Hippocampal formation (tissue), 2 donors: ENCODE measurements at places on chromosomes 7 and 10.
A peak's percentile ranks its signal among the peaks of the same experiment; 100 is the strongest.

DNA sequence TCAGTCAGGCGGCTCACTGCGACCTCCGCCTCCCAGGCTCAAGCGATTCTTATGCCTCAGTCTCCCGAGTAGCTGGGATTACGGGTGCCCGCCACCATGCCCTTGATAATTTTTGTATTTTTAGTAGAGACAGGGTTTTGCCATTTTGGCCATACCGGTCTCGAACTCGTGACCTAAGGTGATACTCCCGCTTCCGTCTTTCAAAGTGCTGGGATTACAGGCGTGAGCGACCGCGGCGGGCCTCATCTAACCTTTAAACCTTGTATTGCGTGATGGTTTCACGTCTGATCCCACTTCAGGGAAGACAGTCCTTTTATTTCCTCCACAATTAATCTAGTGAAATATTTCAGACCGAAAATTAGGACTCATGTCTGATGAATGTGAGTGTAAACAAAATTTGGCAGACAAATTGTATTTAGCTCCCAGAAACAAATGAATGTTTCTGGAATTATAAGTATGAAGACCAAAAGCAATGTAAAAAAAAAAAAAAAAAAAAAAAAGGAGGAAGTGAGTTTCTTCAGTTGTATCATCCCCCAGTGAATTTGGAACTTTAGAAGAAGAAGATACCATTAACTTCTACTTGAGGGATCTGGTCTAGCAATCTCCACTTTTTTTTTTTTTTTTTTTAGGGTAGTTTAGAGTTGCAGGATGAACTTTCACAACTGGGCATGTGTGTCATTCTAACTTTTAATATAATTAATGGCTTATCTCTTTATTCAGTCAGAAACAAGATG, 1.6 kb downstream of the NUP42 start:
- DNase-seq: no peak

DNA sequence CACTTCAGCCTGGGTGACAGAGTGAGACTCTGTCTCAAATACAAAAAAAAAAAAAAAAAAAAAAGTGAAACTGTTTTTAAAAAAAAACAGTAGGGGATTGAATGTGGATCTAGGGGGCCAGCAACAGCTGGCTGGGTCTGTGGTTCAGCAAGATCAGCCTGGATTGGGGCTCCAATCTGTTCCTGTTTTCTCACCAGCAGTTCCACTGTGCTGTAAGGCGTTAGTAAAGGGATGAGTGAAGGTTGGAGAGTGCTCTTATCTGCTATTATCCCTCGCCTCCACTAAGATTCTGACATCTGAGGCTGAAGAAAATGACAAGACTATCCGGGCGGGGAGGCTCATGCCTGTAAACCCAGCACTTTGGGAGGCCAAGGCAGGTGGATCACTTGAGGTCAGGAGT, 41.6 kb upstream of the GTF2IRD1 start:
- DNase-seq: no peak

DNA sequence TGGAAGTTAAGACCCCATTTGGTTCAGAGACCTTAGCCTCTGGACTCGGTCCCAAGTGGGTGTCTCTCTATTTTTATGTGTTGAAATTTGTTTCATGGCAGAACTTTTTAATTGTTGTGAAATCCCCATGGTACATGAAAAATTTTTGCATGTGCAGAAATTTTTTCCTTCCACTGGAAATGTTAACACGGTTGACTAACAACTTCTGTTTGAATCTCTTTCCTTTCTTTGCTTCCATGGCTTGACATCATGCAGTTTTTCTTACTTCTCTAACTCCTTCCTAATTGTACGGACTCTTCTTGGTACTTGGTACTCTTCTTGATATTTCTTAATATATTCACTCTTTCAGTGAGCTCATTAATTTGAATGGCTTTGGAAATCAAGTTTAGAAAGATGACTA, 18.3 kb downstream of the MDFIC start:
- no peak for DNase-seq

- DNase-seq: no peak
Observed at GRCh38 chr7:152867502-152867874, 107.9 kb downstream of the ACTR3B start.

DNA sequence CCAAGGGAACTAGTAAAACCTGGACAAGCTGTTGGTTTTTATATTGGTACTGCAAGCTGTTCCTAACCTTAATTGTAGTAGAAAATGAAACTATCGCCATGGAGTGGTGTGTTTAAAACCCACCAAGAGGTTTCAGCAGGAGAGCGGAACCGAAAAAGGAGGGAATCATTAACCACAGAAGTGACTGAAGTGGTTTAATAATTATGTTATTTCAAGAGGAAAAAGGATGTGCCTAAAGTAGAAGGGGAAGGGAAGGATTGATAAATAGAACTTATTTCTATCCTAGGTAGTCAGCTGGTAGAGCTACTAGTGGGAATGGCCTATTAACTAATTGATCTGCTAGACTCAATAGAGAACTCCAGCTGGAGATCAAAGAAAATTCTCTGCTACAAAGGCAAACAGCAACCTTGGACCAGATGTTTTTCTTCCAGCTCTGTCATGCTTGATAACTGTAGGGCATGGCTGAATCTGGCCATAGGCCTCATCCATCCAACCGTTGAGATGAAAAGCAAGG, 91.8 kb downstream of the BAMBI start:
- no peak for DNase-seq

DNA sequence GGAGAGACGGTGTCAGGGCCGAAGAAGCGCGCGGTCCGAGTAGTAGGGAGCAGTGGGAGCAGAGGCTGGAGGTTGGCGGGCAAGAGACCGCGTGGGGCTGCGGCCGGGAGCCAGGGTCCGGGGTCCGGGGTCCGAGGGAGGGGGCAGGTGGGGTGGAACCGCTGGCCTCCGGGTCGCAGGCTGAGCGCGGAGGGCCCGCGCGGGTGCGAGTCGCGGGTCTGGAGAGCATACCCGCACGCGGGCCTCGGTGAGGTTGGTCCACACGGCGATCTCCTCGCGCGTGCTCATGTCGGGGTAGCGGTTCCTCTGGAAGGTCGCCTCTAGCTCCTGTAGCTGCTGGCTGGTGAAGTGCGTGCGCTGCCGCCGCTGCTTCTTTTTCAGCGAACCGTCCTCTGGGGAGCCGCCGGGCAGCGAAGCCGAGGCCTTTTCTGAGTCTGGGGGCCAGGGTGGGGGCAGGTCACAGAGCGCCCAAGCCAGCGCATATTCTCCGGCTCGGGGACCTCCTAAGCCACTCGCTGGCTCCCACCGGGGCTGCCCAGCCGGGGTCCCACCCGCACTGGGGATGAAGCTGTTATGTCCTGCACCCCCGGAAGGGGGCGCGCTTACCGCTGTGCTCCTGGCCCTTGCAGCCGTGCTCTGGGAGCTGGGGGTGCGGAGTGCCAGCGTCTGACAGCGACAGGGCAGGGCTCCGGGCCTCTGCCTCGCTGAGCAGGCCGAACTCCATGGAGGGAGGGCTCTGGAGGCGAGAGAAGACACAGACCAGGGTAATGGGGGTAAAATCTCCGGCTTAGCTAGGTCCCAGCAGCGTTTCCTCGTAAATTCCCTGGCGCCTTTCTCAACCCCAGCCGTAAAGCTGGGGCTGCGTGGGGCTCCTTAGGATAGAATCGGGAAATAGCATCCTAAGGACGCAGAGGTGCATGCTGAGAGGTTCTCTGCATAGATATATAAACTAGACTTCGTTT, 5.5 kb downstream of the ELOVL3 start:
- DNase-seq: no peak

GRCh38 chr7:99238558-99239341, 30.8 kb upstream of the KPNA7 start:
- DNase-seq: no peak

- peak; percentile 48 for DNase-seq
Observed at GRCh38 chr7:135342887-135343286, 109.2 kb downstream of the STRA8 start.

GRCh38 chr10:124124123-124124768, 30.8 kb upstream of the CHST15 start:
- DNase-seq: no peak

DNA sequence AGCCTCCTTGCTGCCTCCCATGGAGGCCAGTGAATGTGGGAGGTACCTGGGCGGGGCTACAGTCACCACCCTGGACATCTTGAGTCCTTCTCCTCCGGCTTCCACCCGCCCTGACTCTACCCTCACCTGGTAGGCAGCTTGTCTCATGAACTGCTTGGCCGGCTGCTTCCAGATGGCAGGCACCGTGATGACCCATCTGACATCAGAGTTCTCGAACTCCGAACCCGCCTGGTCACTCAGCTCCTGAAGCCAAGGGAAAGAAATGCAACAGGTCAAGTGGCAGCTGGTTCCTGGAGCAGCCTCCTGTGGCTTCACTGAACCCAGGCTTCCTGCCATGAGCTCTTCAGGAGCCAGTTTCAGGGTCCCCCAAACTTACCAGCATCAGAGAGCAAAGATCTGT, 50.1 kb downstream of the HSPA12A start:
- no peak for DNase-seq

DNA sequence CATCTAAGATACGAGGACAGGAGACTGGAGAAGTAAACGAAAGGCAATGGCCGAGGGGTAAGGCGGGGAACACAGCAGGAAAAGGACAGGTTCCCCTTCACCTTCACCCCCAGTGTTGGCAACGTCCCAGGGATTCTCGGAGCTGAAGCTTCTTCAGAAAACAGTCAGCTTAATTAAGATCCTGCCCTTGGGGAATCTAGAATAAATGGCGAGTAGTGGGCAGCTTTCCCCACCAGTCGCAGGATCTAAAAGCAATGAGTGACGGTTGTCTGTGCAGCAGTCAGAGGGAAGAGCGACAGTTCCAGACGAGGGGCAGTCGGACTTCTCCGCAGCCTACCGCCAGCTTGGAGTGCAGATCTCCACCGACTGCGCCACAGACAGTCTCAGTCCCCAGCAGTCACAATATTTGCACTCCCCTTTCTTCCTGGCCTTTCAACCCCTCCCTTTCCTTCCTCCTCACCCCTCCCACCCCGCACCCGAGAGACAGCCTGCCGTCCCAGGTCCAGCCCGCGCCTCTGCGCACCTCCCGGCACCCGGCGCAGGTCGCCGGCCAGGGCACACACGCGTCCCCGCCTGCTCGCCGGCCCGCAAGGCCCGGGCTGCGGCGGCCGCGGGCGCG, 10.9 kb upstream of the SP8 start:
- DNase-seq: no peak

- no peak for DNase-seq
Observed at GRCh38 chr10:7969623-7970022, 84.9 kb upstream of the GATA3 start.

DNA sequence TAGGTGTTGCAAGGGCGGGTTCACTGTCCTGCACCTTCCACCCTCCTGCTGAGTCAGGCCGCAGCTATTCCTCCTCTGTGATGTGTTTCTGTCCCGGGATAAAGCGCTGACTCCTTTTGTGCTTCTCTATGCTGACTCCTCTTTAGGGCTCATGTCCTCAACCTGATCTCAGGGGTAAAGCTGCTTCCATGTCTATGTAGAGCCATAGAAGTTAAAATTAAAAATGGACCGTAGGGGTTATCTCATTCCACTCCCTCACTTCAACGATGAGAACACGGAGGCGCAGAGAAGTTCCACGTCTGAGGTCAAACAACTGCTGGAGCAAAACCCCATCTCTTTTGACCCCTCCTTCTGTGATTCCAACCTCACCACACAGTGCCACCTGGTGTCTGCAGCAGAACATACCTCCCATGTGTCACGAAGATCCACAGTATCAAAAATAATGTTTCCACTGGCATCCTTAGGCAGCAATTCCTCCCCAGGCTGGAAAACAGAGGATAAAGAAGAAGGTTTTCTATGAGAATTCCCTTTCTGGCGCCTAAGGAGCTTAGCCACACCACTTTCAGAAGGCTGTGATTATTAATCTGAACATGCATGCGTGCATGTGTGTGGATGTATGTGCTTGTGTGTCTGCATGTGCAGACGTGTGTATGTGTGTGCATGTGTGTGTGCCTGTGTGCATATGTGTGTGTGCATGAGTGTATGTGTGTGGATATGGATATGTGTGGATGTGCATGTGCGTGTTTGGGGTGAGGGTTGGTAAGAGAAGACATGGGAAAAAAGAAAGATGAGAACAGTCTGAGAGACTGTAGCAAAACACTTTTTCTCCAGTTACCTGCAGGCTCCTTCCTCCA, 81.2 kb upstream of the UCN3 start:
- peak; percentile 1 for DNase-seq

DNA sequence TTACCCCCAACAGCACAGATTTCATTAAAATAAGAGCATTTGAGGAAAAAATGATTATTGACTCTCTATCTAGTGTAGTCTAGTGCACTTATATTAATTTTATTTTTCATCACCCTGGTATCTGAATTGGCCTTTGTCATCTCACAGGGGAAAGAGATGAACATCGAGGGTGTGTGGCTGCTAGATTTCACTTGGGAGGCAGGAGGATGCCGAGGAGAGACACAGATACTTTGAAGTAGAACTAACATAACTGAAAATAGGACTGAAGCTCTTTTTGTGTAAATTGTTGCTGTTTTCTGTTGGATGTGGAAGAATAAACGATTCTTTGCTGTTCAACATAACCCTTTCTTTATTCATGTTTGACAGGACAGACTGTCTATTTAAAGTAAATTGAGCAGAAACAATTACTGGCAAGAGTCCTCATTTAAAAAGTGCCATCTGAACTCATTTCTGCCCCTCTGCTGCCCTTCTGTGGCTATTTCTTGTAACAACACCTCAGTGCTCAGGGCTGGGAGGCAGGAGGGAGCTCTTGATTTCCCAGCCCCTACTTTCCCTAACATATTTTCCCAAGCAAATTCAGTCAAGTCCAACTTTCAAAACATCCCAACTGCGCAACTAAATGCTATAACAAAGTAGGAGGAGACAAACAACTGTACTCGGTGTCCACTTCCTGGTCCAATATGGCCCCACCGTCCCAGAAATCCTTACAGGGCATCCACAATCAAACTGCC, 15.6 kb downstream of the LYZL1 start:
- peak; percentile 91 for DNase-seq

- DNase-seq: no peak
Observed at GRCh38 chr10:60162631-60163030, 227.0 kb downstream of the ANK3 start.

- no peak for DNase-seq
Observed at GRCh38 chr7:144787127-144787526, 48.7 kb downstream of the TPK1 start.

GRCh38 chr7:138932427-138932826, 48.8 kb downstream of the KIAA1549 start:
- DNase-seq: no peak

DNA sequence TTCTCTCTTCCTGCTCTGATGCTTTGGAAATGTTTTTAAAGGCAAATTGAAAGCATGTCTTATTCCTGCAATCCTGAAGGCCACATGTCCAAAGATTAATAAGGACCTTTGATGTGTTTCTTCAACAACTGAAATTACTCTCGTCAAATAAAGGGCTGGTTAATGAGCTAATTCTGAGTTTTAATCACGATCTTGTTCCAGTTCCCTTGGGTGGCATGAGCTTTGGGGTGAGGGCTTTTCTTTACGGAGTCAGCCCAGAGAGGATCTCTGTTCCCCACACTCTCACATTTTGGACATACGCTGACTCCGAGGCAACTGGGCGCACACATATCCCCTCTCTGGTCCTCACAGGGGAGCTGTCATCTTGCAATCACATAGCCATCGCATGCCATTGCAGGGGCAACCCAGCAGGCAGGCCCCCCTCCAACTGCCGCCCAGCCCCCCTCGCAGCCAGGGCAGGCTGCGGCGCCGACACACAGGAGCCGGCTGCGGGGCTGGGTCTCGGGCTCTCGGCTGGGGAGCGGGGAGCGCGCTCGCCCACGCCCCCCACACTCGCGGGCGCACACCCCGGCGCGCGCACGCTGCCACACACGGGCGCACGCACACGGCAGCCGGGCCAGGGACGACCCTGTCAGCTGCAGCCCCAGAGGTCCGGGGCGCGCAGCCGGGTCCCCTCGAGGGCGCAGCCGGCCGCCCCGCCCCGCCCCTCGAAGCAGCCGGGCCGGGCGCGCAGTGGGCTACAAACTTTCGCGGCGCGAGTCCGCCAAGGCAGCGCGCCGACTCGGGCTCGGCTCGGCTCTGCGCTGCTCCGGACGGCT, at the start of gene GDF10:
Gene GDF10 (plus strand): TSS at position 587 of the 818 bp plus-strand sequence. CDS start 455 bp downstream, outside the sequence.
- DNase-seq: no peak
